ENCODE measurements at places on chromosomes 6 and 20.

GRCh38 chr6:5936140-5936539 is 70.6 kb downstream of the NRN1 start:
- DNase-seq = no peak

GRCh38 chr6:52551483-52552277 is 25.2 kb downstream of the TRAM2 start:
- no peak for DNase-seq

DNA sequence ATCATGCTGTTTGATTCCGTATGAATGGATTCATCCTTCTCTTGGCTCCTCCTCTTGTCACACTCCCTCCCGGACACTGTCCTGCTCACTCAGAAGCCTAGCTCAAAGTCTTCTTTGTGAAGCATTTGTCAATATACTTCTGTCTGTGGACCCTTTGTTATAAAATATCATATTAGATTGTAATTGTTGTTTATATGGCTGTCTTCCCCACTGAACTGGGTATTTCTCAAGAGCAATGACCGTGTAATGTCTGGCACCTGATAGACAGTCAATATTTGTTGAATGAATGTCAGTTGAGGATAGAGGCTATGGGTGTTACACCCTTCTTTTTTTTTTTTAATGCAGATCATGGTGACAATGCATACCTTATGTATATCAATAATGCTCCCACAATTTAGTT is 335.3 kb downstream of the SOX4 start:
- DNase-seq = no peak

DNA sequence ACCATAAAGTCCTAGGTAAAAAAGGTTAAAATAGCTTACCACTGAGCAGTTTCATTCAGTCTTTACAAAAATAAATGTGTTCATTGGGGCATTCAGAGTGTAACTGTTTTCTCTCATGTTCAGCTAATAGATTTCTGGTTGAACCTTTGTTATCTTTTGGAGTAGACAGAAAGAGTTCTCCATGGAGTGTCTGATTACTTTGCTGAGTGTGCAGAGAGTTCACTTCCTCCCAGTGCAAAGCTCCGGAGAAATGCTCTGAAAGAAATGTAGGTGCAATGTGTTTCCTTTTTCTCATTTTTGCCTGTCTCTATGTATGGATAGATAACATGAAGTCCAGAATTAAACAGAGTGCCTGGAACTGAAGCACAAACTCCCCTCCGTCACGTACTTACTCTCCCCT is 52.6 kb downstream of the JAG1 start:
- no peak for DNase-seq

- DNase-seq = no peak
Observed at GRCh38 chr6:168838037-168838399, 397.0 kb downstream of the SMOC2 start.

GRCh38 chr20:13936781-13937576 is 53.4 kb downstream of the SEL1L2 start:
- DNase-seq = no peak

DNA sequence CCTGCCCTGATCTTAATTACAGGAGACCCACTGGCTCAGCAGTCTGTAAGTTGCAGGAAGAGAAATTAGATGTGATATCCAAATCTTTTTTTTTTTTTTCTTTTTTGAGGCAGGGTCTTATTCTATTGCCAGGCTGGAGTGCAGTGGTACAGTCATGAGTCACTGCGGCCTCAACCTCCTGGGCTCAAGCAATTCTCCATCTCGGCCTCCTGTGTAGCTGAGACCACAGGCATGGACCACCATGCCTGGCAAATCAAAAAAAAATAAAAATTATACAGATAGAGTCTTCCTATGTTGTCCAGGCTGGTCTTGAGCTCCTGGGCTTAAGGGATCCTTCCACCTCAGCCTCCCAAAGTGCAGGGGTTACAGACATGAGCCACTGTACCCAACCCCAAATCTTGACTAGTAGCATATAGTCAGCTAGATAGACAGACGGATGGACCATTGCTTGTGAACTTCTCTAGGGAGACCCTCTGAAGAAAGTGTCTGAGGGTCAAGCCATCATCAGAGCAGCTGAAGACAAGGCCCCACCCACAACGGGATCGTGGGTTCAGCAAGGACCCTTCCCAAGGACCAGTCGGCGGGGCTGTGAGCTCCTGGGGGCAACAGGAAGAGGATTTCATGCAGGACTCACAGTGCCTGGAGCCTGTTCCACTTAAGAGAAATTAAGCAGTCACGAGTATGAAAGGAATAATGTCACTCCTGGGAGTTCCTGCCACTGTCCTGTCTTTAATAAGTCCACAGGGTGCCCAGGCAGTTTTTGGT is 222.7 kb downstream of the ANKRD60 start:
- DNase-seq = no peak

- DNase-seq = no peak
Observed at GRCh38 chr6:41637194-41638001, 870 bp upstream of the MDFI start.

DNA sequence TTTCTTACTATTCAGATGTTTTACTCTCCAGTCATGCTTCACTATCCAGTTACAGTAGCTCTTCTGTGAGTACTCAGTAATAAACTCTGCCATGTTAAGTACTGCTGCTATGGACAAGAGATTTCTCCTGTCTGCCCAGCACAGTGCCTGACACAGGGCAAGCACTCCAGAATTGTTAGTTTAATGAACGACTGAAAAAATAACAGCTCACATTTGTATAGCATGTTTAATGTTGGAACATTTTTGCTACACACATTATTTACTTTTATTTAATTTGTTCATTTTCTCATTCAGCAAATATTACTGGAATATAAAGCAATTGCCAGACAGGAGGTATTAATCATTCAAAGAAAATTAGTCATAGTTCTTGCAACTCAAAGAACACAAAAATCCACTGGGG is 142.6 kb upstream of the HMGN3 start:
- no peak for DNase-seq

- no peak for DNase-seq
Observed at GRCh38 chr6:148413321-148414091, 70.9 kb downstream of the SASH1 start.

DNA sequence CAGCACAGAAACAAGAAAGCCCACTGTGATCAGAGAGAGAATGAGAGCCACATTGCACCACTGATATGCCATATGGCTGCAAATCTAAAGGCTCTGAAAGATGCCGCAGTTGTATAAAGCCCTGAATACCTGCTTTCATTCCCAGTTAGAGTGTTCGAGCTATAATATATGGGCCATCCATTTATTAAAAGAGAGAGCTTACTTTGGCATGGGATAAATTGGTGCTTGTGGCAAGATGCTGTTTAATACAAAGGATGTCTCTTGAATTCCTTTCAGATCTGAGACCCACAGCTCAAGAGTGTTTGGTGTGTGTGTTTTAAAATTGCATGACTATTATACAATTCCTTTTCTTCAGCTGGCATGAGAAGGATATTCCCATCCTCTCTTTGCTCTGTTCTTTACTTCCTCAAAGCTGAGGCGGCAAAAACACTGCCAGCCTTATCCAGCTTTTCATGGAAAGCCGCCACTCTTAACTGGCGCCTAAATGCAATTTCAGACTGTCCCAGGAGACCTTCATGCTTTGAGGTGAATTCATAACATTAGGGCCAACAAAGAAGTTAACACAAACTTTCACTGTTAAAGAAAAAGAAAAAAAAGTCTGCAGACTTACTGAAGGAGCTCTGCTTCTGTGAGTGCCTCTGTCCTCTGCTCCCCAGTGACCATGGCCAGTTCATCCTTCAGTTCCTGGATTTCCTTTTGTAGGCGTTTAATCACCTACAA is 147.6 kb downstream of the KIF6 start:
- no peak for DNase-seq

DNA sequence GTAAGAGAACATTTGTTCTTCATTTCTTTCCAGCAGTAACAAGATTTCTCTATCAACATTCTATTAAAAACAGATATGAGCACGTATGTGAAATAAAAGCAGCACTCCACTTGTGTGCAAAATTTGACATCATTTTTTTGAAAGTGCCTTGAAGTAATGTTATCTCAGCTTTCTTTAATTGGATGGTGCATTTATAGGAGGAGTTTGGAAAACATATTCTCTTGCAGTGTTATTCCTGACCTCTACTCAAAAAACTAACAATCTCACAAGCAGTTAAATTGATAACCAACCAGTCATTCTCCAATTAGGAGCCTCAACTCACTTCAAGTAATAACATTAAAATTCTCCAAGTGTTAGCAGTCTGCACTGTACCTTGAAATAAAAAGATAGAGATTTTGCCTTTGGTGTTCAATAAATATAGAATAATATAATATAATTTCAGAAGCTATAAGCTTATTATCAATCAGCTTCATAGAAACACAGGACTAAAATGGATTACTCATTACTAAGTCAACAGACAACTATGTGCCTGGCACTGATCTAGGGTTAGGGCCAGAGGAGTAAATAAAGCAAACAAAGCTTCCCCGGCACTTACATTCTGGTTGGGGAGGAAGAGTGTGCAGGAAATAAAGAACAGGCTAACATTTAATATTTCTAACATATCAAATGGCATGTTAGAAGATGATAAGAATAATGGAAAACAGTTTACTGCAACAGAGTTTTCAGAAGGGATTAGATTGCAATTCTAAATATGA is 149.0 kb upstream of the SGK1 start:
- no peak for DNase-seq

GRCh38 chr20:51801122-51801822 is 1.0 kb downstream of the SALL4 start:
- no peak for DNase-seq

GRCh38 chr6:149763866-149764265 is 14.3 kb downstream of the PCMT1 start:
- DNase-seq = no peak

- no peak for DNase-seq
Observed at GRCh38 chr6:81241126-81242041, 511.1 kb downstream of the TENT5A start.

GRCh38 chr6:20711518-20711917 is 177.3 kb downstream of the CDKAL1 start:
- DNase-seq = no peak

- DNase-seq = no peak
Observed at GRCh38 chr6:144283646-144284477, 1.3 kb upstream of the UTRN start.

GRCh38 chr20:56925082-56925830 is 296.1 kb downstream of the TFAP2C start:
- DNase-seq = peak; percentile 21

- DNase-seq = no peak
Observed at GRCh38 chr6:158996856-158997255, 3.1 kb downstream of the RSPH3 start.

DNA sequence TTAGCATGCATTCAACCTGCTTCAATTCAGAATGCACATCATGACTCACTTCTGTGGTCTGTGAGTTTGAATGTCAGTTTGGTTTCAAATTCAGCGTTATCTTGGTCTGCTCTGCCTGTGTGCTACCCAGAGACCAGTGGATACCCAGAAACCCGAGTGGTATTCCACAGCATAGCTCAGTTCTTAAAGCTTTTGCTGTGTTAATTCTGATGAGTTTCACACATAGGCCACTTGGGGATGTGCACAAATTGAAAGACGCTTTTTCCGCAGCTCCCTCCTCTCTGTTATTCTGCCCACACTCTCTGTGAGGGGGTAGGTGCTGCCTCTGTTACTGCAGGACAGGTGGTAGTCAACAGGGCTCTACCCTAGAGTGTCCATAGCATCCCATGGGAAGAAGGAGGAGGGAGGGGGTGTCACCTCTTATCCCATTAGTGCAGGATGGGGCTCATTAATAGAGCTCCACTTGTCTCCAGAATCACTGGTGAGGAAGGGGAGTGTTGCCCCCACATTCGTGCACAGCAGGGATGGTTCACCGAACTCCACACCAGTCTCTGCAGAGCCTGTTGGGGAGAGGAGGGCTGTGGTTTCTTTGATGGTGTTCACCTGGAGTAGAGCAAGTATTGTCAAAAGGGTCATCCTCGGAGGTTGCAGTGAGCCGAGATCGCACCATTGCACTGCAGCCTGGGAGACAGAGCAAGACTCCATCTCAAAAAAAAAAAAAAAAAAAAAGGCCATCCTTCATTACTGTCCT is 29.2 kb upstream of the SDCBP2 start:
- no peak for DNase-seq

DNA sequence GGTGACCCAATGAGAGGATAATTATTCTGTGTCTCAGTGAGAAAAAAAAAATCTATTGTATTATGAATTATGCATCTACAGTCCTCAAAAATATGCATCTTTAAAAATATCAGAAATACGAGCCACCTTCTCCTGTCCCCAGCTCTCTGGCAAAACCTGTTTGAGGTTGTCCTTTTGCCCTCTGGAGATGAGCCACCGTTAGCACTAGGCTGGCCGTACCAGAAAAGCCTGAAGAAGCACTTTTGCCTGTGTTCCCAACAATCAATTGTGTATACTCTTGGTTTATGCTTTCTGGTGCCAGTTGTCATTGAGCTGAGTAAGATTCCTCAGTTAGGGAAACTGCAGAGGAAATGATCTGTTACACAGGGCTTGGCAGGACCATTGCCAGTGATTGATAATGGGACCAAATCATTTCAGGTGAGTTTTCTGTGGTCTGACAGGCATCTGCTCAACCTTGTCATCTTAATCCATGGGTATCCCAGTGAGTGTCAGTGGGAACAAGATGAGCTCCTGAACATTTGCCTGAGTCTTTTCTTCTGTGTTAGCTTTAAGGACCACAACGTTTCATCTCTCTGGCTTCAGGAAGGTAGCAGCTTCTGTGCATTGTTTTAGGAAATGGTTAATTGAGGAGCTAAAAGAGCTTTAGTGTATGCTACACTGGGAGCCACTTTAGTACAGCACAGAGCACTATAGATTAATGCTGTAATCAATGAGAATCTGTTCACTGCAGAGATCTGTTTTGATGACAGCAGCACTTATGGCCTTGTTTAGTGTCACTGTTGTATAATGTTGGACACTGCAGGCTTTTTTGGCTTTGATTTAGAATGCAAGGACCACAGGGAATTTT is 330.1 kb downstream of the RIMS1 start:
- DNase-seq = peak; percentile 3

- no peak for DNase-seq
Observed at GRCh38 chr6:135576055-135576454, 78.5 kb upstream of the AHI1 start.

DNA sequence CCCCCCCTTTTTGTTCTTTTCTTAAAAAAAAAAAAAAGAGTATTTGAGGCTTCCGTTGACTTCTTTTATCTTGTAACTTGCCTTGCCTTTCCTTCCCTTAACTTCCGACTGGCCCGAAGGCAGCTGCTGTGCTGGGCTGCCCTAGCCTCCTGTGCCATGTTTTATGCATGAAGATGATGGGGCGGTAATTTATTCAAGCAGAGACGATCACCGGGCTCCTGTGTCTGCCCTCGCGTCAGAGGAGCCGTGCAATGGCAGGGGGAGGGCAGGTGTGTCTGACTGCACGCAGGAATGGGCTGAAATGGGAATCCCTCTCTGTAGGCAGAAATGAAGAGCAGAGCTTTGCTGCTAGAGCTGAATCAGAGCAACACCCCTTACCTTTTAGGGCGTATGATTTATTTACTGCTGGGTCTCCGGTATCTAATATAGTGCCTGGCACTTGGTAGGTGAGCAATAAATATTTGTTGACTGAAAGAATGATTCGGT is 106.3 kb upstream of the RIPOR2 start:
- DNase-seq = no peak
